IgD-negative memory B cell (primary cell): ENCODE measurements at places on chromosomes 5 and 9. TPM values are rescaled to one million over a fixed set of nuclear protein-coding genes. Genes with fewer than 3 reads are reported as not detected.

TNC gene
- polyA plus RNA-seq: not detected

C9orf57 gene
- not detected for polyA plus RNA-seq

TAL2 gene
- polyA plus RNA-seq: 9.3 TPM

GPR150 gene
- 0.66 TPM for polyA plus RNA-seq

ZNF883 gene
- 1.2 TPM for polyA plus RNA-seq

INSYN2B gene
- polyA plus RNA-seq: not detected

C1QTNF3 gene
- polyA plus RNA-seq: 0.81 TPM

UGCG gene
- polyA plus RNA-seq: 23.7 TPM

FAM153A gene
- polyA plus RNA-seq: not detected

ENTPD2 gene
- polyA plus RNA-seq: not detected

CCDC180 gene
- not detected for polyA plus RNA-seq

WDR70 gene
- 21.6 TPM for polyA plus RNA-seq

CARTPT gene
- not detected for polyA plus RNA-seq

ITGA1 gene
- polyA plus RNA-seq: not detected

FBXL7 gene
- polyA plus RNA-seq: not detected

CCDC192 gene
- polyA plus RNA-seq: not detected

MLLT3 gene
- 3.2 TPM for polyA plus RNA-seq

GHR gene
- polyA plus RNA-seq: not detected

PCDHB12 gene
- polyA plus RNA-seq: not detected

PCDHGC3 gene
- 3.9 TPM for polyA plus RNA-seq

HTR4 gene
- not detected for polyA plus RNA-seq

CAMK2A gene
- not detected for polyA plus RNA-seq

SAXO1 gene
- not detected for polyA plus RNA-seq

DAPK1 gene
- polyA plus RNA-seq: 0.86 TPM

OR1J2 gene
- not detected for polyA plus RNA-seq

IFNB1 gene
- not detected for polyA plus RNA-seq

RUFY1 gene
- polyA plus RNA-seq: 53.7 TPM

SPINK1 gene
- polyA plus RNA-seq: not detected

CCNJL gene
- polyA plus RNA-seq: not detected

PCDHGA4 gene
- polyA plus RNA-seq: not detected

SHC3 gene
- polyA plus RNA-seq: not detected

GRIN1 gene
- not detected for polyA plus RNA-seq

CCNO gene
- not detected for polyA plus RNA-seq

ORM1 gene
- polyA plus RNA-seq: not detected

TMEM215 gene
- polyA plus RNA-seq: not detected

ANKRD31 gene
- 0.10 TPM for polyA plus RNA-seq

PCDHA12 gene
- not detected for polyA plus RNA-seq

PHYHD1 gene
- 1.0 TPM for polyA plus RNA-seq

DNM1 gene
- 0.18 TPM for polyA plus RNA-seq

PCSK1 gene
- polyA plus RNA-seq: not detected

SV2C gene
- not detected for polyA plus RNA-seq

TRPM3 gene
- not detected for polyA plus RNA-seq

LCN1 gene
- not detected for polyA plus RNA-seq

CAPSL gene
- polyA plus RNA-seq: not detected

CAST gene
- polyA plus RNA-seq: 71.7 TPM

ENC1 gene
- 2.7 TPM for polyA plus RNA-seq

TAF11L5 gene
- polyA plus RNA-seq: not detected

SHOC1 gene
- polyA plus RNA-seq: not detected

DNAI1 gene
- polyA plus RNA-seq: not detected

GBA2 gene
- polyA plus RNA-seq: 34.6 TPM

LRRC19 gene
- polyA plus RNA-seq: not detected

MAMDC4 gene
- polyA plus RNA-seq: 0.11 TPM

CYLC2 gene
- not detected for polyA plus RNA-seq

ZMAT2 gene
- 62.1 TPM for polyA plus RNA-seq

FOXD4L3 gene
- not detected for polyA plus RNA-seq

AMBP gene
- polyA plus RNA-seq: not detected

ACO1 gene
- 8.9 TPM for polyA plus RNA-seq

PTGES gene
- polyA plus RNA-seq: not detected

SNCAIP gene
- polyA plus RNA-seq: not detected

GFRA3 gene
- polyA plus RNA-seq: not detected
